Aorta (tissue), 5 donors: ENCODE measurements at places on chromosomes 4 and X. TPM values are rescaled to one million over a fixed set of nuclear protein-coding genes. Genes with fewer than 3 reads are reported as not detected.
A peak's percentile ranks its signal among the peaks of the same experiment; 100 is the strongest.

DNA sequence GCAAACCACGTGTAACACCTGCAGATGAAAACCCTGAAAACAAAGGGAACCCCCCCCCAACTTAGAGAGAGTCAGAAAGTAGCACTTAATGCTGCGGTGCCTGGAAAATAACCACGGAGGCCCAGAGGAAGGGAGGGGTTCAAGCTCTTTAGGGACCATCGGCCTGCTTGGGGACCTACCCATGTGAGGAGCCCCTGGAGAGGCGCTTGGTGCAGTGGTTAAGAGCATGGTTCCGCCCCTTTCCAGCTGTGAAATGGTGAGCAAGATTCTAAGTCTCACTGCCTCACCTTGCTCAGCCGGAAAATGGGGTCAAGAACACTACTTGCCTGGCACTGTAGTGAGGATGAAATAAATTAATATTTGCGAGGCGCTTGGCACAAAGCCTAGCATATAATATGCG lies 13.8 kb downstream of the SLC25A5 start:
- no peak overlapping the region for H3K27ac ChIP-seq
- H3K36me3 ChIP-seq = no peaks in the 10 kb centered on the region
- no peaks in the 10 kb centered on the region for H3K27me3 ChIP-seq

DNA sequence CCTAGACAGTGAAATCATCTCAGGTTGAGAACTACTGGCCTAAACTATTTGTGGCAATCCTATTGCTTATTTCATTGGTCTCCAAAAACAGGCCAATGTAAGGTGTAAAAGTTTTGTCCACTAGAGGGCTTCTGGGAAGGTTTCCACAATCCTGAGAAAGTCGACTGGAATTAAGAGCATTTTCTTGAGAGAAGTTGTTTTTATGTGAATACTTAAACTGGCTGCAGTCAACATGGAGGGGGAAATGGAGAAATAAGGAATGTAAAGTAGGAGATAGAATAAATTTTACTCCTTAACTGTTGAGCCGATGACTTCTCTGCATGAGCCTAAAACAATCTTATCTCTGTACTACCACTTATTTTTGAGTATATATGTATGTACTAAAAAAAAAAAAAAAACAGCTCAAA lies 11.0 kb upstream of the EIF4E start:
- DNase-seq = no peak
- H3K4me1 ChIP-seq = no peaks in the 10 kb centered on the region
- no peaks in the 10 kb centered on the region for H3K36me3 ChIP-seq
- no peak overlapping the region for H3K27ac ChIP-seq

GRCh38 chrX:6693051-6693450 lies 158.1 kb upstream of the VCX3A start:
- H3K36me3 ChIP-seq = no peaks in the 10 kb centered on the region
- no peak overlapping the region for H3K27ac ChIP-seq
- DNase-seq = no peak
- H3K4me3 ChIP-seq = no peak overlapping the region
- H3K27me3 ChIP-seq = no peaks in the 10 kb centered on the region

GRCh38 chr4:178917756-178918155 lies 1475.5 kb upstream of the AGA start:
- H3K27me3 ChIP-seq = no peaks in the 10 kb centered on the region
- H3K4me1 ChIP-seq = no peaks in the 10 kb centered on the region
- no peaks in the 10 kb centered on the region for H3K36me3 ChIP-seq
- H3K4me3 ChIP-seq = no peak overlapping the region
- DNase-seq = no peak

DNA sequence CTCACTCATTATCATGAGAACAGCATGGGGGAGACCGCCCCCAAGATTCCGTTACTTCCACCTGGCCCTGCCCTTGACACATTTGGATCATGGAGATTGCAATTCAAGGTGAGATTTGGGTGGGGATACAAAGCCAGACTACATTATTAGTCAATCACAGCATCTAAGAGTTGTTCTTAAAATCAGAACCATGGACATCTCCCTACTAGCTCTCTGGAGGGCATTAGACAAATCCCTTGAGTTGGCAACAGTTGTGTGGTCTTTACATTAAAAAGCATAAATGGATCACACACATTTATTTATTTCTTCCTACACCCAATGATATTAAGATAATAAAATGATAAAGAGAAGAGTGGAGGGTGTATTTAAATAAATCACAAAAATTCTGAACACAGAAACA lies 262.8 kb upstream of the VCX start:
- no peaks in the 10 kb centered on the region for H3K4me1 ChIP-seq
- H3K27ac ChIP-seq = no peak overlapping the region
- H3K4me3 ChIP-seq = no peak overlapping the region
- no peak for DNase-seq
- no peaks in the 10 kb centered on the region for H3K27me3 ChIP-seq
- no peaks in the 10 kb centered on the region for H3K36me3 ChIP-seq

GRCh38 chr4:48462363-48462762 lies 20.8 kb upstream of the SLC10A4 start:
- DNase-seq = no peak
- H3K27me3 ChIP-seq = no peaks in the 10 kb centered on the region
- no peaks in the 10 kb centered on the region for H3K36me3 ChIP-seq
- H3K4me1 ChIP-seq = no peaks in the 10 kb centered on the region

DNA sequence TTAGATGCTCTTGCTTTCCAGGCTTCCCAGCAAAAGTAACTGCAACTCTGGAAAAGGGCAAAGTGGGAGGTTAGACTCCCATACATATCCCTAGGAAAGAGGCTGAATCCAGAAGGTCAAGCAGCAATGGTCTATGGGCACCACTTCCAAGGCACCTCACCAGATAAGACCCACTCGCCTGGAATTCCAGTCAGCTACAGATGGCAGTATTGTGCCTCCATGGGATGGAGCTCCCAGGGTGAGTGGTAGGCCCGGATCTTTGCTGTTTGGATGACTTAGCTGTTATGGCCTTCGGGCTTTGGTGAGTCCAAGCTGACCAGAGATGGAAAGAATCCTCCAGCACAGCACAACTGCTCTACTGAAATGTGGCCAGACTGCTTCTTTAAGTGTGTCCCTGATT lies 688.0 kb downstream of the PCDH19 start:
- no peaks in the 10 kb centered on the region for H3K36me3 ChIP-seq
- H3K4me3 ChIP-seq = no peak overlapping the region
- no peaks in the 10 kb centered on the region for H3K4me1 ChIP-seq
- H3K27ac ChIP-seq = no peak overlapping the region

Gene MOB1B
- total RNA-seq = 29.8 TPM

Gene SLC34A2
- total RNA-seq = not detected

- no peaks in the 10 kb centered on the region for H3K27me3 ChIP-seq
- H3K36me3 ChIP-seq = no peaks in the 10 kb centered on the region
These were observed 41.8 kb downstream of the PJA1 start for GRCh38 chrX:69123481-69123880.

DNA sequence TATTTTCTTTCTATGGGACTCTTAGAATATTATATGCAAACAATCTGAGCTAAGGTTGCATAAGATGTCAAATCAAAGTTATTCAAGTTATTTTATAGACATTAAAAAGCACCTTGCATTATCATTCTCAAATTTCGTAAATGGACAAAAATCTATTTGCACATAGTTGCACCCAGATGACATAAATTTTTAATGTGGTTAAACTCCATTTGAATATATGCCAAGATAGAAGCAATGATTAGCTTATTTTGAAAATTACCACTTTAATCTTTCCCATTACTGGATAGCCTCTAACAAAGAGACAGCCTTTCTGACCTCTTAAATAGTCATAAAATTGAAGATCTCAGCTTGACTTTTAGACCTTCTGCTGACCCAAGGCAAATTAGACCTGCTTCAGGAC lies 386.8 kb downstream of the RAPGEF2 start:
- H3K27ac ChIP-seq = no peak overlapping the region
- no peaks in the 10 kb centered on the region for H3K27me3 ChIP-seq
- no peaks in the 10 kb centered on the region for H3K4me1 ChIP-seq
- DNase-seq = no peak

Gene CXorf49
- not detected for total RNA-seq

DNA sequence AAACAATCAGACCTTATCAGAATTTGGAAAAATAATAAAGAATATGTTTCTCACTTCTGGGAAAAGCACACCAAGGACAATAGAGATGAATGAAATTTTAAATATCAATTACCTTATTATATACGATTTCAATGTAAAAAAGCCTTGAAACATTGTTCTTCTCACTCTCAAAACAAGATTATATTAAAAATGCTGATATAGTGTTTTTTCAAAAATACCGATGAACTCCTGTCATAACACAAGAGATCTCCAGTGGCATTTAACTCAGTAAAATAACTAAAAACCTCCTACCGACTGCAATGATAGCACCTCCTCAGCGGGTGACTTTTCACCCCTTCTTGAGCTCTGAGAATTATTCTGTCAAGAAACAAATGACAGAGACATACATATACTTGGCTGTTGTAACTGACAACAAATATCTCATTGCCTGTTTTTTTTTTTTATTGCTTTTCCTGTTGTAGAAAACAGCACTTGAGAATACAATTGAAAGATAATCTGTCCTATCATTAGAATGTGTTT lies 1237.3 kb downstream of the C4orf33 start:
- no peak overlapping the region for H3K4me3 ChIP-seq
- no peak overlapping the region for H3K27ac ChIP-seq
- no peaks in the 10 kb centered on the region for H3K4me1 ChIP-seq
- no peaks in the 10 kb centered on the region for H3K36me3 ChIP-seq

Gene HMGN5
- 7.1 TPM for total RNA-seq

- H3K4me1 ChIP-seq = no peaks in the 10 kb centered on the region
- no peaks in the 10 kb centered on the region for H3K27me3 ChIP-seq
- H3K4me3 ChIP-seq = no peak overlapping the region
- DNase-seq = no peak
- H3K27ac ChIP-seq = no peak overlapping the region
These were observed 387.5 kb upstream of the FTHL17 start for GRCh38 chrX:31459361-31459760.

- peaks cover 5% of the 10 kb centered on the region for H3K4me1 ChIP-seq
- no peaks in the 10 kb centered on the region for H3K36me3 ChIP-seq
- peak overlapping the region; percentile 99 for H3K27ac ChIP-seq
- no peak for DNase-seq
These were observed 102.7 kb downstream of the UCHL1 start for GRCh38 chr4:41359422-41359775.

GRCh38 chr4:75786938-75787337 lies 62.6 kb downstream of the USO1 start:
- H3K27ac ChIP-seq = no peak overlapping the region
- DNase-seq = no peak
- no peaks in the 10 kb centered on the region for H3K27me3 ChIP-seq
- no peaks in the 10 kb centered on the region for H3K4me1 ChIP-seq
- H3K4me3 ChIP-seq = no peak overlapping the region

- DNase-seq = no peak
- H3K27ac ChIP-seq = no peak overlapping the region
- H3K27me3 ChIP-seq = no peaks in the 10 kb centered on the region
- no peak overlapping the region for H3K4me3 ChIP-seq
- no peaks in the 10 kb centered on the region for H3K36me3 ChIP-seq
These were observed 150.3 kb downstream of the SOX3 start for GRCh38 chrX:140354431-140355120.

GRCh38 chr4:135065366-135065765 lies 863.8 kb upstream of the PABPC4L start:
- no peak overlapping the region for H3K27ac ChIP-seq
- no peaks in the 10 kb centered on the region for H3K27me3 ChIP-seq
- no peak for DNase-seq
- no peaks in the 10 kb centered on the region for H3K4me1 ChIP-seq
- H3K4me3 ChIP-seq = no peak overlapping the region
- no peaks in the 10 kb centered on the region for H3K36me3 ChIP-seq

DNA sequence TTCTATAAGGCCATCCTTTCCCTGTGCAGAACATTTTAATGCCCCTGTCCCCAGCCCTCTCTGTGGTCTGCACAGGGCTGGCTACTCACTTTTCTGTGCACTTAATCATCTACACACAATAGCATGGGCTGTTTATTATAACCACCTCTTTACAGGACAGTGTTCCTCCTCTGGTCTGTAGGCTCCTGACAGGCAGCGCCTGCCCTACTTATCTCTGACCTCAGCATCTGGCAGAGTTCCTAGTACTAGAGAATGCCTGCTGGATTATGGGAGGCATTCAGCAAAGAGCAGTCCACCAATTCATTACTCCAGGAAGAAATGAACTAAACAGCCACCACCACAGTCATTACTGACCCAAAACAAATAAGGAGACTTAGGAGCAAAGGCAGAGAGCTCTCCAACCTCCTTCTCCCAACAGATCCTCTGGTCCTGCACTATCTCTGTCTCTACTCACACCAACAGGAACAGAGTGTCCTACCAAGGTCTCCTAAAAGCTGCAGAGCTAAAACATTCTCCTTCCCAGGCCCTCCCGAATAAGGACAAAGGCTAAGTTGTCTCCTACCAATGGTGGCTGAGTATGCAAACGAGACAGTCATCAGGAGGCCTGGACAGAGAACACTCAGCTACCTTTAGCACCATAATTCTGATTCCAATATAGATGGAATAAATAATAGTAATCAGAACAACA lies 279.2 kb downstream of the QDPR start:
- no peaks in the 10 kb centered on the region for H3K27me3 ChIP-seq
- peak overlapping the region; percentile 89 for H3K27ac ChIP-seq
- H3K4me1 ChIP-seq = peaks cover 5% of the 10 kb centered on the region
- no peak overlapping the region for H3K4me3 ChIP-seq
- H3K36me3 ChIP-seq = no peaks in the 10 kb centered on the region

DNA sequence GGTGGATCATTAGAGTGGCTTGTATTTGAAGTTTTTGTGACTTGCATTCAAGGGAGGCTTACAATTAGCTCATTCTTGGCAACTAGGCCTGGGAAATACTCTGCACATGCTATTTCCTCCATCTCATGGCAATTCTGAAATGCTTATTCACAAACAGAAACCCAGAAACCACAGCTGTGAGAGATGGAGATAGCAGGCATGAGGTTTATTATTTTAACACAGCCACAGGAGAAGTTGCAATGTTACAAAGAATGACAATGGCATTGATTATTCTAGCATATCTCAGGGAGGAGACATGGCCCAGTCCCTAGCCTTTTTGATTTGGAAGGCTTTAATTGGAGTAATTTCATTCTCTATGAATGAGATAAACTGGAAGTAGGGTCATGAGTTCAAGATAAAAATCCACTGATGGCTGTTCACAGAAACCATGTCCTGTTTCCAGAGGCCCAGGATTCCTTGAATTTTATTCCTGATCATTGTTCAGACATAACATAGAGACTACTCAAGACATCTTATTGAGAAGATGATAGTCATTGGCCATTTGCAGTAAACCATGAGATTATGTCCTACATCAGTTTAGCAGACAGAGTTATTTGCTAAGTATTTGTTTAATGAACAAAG lies 123.9 kb downstream of the MID1 start:
- no peaks in the 10 kb centered on the region for H3K36me3 ChIP-seq
- DNase-seq = no peak
- no peaks in the 10 kb centered on the region for H3K27me3 ChIP-seq
- H3K4me1 ChIP-seq = no peaks in the 10 kb centered on the region

- no peaks in the 10 kb centered on the region for H3K4me1 ChIP-seq
- no peaks in the 10 kb centered on the region for H3K36me3 ChIP-seq
- no peak within 1 kb of the TSS for H3K4me3 ChIP-seq
- no peak for DNase-seq
These were observed at the start of gene FAAH2 for GRCh38 chrX:57286507-57287251. FAAH2 (plus strand) TSS chrX:57286706; CDS start chrX:57286826, 120 bp downstream.

Gene CT45A3
- total RNA-seq = not detected

GRCh38 chr4:123748806-123749205 lies 352.2 kb downstream of the SPRY1 start:
- no peaks in the 10 kb centered on the region for H3K36me3 ChIP-seq
- no peak for DNase-seq
- H3K4me3 ChIP-seq = no peak overlapping the region
- no peaks in the 10 kb centered on the region for H3K4me1 ChIP-seq
- no peak overlapping the region for H3K27ac ChIP-seq
- no peaks in the 10 kb centered on the region for H3K27me3 ChIP-seq
